ENCODE measurements at places on chromosomes 6 and 20.

GRCh38 chr6:110315869-110316398 lies 42.2 kb downstream of the METTL24 start:
- DNase-seq, result no peak

- no peak for DNase-seq
Observed at GRCh38 chr20:49850463-49851230, 38.0 kb downstream of the SLC9A8 start.

GRCh38 chr6:144219056-144219685 lies 66.0 kb upstream of the UTRN start:
- no peak for DNase-seq

GRCh38 chr6:17705428-17705777 lies 1.3 kb downstream of the NUP153 start:
- DNase-seq, result no peak

- no peak for DNase-seq
Observed at GRCh38 chr6:121668259-121668658, 232.8 kb downstream of the GJA1 start.

DNA sequence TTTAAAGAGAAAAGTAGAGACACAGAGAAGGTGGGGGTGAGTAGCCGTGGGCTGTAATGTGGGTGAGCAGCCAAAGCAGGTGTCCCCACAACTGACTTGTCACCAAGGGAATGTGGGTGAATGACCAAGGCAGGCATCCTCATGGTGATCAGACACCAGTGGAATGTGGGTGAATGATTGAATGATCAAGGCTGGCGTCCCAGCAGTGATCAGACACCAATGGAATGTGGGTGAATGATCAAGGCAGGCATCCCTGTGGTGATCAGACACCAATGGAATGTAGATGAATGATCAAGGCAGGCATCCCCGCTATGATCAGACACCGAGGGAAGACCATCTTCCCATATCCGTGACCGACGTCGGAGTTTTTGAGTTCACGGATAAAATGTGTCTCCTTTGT lies 49.8 kb upstream of the OR14J1 start:
- no peak for DNase-seq

DNA sequence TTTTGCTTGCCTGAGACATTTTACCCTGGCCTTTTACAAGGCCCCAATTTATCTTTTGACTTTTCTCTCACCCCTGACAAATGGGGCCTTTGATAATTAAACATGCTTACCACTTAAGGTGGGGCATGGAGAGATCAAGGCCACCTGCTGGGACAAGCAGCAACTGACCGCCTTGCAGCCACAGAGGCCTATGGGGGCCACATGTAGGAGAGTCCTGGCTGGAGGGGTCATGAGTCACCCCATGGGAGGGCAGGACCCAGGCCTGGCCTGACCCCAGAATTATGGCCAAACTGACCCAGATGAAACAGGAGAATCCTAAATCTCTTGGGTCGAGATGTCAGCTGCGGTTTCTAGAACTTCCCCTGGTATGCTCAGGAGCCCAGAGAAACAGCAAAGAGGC lies 8.5 kb upstream of the OCSTAMP start:
- DNase-seq, result no peak

- DNase-seq, result no peak
Observed at GRCh38 chr6:122788663-122789181, 336 bp upstream of the SMPDL3A start.

- no peak for DNase-seq
Observed at GRCh38 chr6:42429042-42429585, 22.6 kb downstream of the TRERF1 start.

DNA sequence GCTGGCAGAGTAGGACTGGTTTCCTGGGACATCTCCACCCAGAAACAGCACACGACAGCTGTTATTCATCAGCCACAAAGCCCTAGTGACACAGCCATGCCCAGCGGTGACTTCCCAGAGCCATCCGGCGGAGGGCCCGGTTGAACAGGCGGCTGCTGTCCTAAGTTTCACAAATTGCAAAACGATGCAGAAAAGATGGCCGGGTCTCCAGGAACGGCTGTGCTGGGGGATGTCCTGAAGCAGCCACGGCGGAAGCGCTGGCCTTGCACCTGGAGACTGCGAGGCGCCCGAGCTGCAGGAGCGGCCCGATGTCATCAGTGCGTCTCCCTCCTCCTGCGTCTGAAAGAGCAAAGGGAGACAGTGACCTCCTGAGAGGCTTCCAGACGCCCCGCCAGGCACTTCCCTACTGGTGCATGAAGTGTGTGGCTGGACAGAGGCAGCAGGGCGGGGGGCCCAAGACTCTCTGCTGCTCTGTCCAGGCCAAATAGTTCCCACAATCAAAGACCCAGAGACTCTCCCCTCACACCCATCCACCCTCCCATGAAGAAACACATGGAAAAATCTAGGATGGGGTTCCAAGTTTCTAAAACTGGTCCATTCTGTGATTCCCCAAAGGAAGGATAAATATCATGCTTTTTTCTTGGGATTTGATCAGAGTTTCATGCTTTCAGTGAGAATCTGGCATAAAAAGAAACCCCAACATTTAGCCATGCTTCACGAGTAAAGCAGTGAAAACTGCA lies 44.0 kb downstream of the SSR1 start:
- DNase-seq, result no peak

Measured in occipital lobe (tissue), 3 donors.